ENCODE measurements at places on chromosomes 13 and 19. TPM values are rescaled to one million over a fixed set of nuclear protein-coding genes. Genes with fewer than 3 reads are reported as not detected.
A peak's percentile ranks its signal among the peaks of the same experiment; 100 is the strongest.

APOC4 gene
- total RNA-seq, result not detected

KLK14 gene
- total RNA-seq, result 0.20 TPM

LYPD3 gene
- 1.0 TPM for total RNA-seq

ADGRE2 gene
- 0.73 TPM for total RNA-seq

ITGBL1 gene
- total RNA-seq, result not detected

IRGC gene
- not detected for total RNA-seq

GRCh38 chr13:99327126-99327525 lies 19.9 kb upstream of the GPR183 start:
- peaks cover 59% of the 10 kb centered on the region for H3K4me1 ChIP-seq
- H3K27me3 ChIP-seq, result no peaks in the 10 kb centered on the region
- peaks cover 64% of the 10 kb centered on the region for H3K36me3 ChIP-seq
- DNase-seq, result no peak
- no peak overlapping the region for H3K4me3 ChIP-seq

- no peak overlapping the region for H3K4me3 ChIP-seq
- H3K27me3 ChIP-seq, result no peaks in the 10 kb centered on the region
- no peak for DNase-seq
- H3K36me3 ChIP-seq, result peaks cover 52% of the 10 kb centered on the region
- no peaks in the 10 kb centered on the region for H3K4me1 ChIP-seq
- no peak overlapping the region for H3K27ac ChIP-seq
These were observed 11.1 kb upstream of the EPHX3 start for GRCh38 chr19:15243236-15243957.

- no peaks in the 10 kb centered on the region for H3K27me3 ChIP-seq
- H3K4me1 ChIP-seq, result peaks cover 56% of the 10 kb centered on the region
- H3K27ac ChIP-seq, result peak overlapping the region; percentile 71
These were observed 5.2 kb downstream of the HSH2D start for GRCh38 chr19:16148443-16149229.

- no peak for DNase-seq
- no peak overlapping the region for H3K27ac ChIP-seq
- no peak overlapping the region for H3K4me3 ChIP-seq
These were observed 664.2 kb upstream of the SLC10A2 start for GRCh38 chr13:103730407-103730806.

DNA sequence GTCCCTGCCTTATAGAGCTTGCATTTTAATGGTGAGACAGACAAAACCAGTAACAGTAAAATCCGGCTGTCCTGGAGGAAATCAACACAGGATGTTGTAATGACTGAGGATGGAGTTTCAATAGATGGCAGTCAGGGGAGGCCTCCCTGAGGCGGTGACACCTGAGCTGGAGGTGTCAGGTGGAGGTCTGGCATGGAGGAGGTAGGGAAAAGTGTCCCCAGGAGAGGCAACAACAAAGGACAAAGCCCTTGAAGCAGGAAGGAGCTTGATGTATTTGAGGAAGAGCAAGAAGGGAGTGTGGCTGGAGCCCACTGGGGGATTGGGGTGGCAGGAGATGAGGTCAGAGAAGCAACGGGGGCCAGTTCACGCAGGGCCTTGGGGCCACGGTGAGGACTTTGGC lies 7.8 kb downstream of the GRIN2D start:
- H3K4me1 ChIP-seq, result peaks cover 49% of the 10 kb centered on the region
- H3K27me3 ChIP-seq, result peaks cover 20% of the 10 kb centered on the region
- no peak for DNase-seq
- no peak overlapping the region for H3K27ac ChIP-seq

DNA sequence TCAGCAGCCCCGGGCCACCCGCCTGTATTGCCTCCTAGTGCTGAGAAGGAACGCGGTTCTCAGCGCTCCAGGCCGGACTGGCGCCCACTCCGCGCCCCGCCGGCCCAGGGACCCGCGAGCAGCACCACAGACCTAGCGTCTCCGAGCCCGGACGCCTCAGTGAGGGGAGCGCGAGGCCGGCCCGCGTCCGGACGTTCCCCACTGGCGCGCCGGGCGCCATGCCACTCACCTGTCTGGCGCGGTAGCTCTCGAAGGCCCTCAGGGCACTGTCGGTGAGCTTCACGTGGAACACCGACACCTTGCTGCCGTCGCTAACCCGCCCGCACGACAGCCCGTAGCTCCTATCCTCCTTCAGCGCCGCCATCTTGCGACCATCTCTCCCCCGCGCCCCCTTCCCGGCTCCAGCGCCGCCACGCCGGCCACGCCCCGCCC lies at the start of gene ELL:
TSS of gene ELL (minus strand) at position 379 of the 432 bp plus-strand sequence. CDS start at position 364, 15 bp downstream.
- no peak for DNase-seq
- H3K4me1 ChIP-seq, result peaks cover 21% of the 10 kb centered on the region
- no peaks in the 10 kb centered on the region for H3K27me3 ChIP-seq
- H3K4me3 ChIP-seq, result peak within 1 kb of the TSS; percentile 93

- no peak within 1 kb of the TSS for H3K27ac ChIP-seq
- DNase-seq, result no peak
- no peaks in the 10 kb centered on the region for H3K4me1 ChIP-seq
- H3K27me3 ChIP-seq, result peaks cover 49% of the 10 kb centered on the region
These were observed at the start of gene CACNA1A for GRCh38 chr19:13506471-13506820. CACNA1A (minus strand) TSS chr19:13506479; CDS start chr19:13506224, 255 bp downstream.

- H3K27ac ChIP-seq, result no peak overlapping the region
- H3K4me1 ChIP-seq, result peaks cover 4% of the 10 kb centered on the region
- DNase-seq, result no peak
- H3K36me3 ChIP-seq, result peaks cover 2% of the 10 kb centered on the region
- peaks cover 17% of the 10 kb centered on the region for H3K27me3 ChIP-seq
- H3K4me3 ChIP-seq, result no peak overlapping the region
These were observed 73.9 kb upstream of the FNDC3A start for GRCh38 chr13:48901781-48902180.

- no peak overlapping the region for H3K4me3 ChIP-seq
- H3K27ac ChIP-seq, result no peak overlapping the region
- no peak for DNase-seq
- no peaks in the 10 kb centered on the region for H3K36me3 ChIP-seq
- no peaks in the 10 kb centered on the region for H3K4me1 ChIP-seq
These were observed 11.4 kb downstream of the NFIX start for GRCh38 chr19:13006431-13007281.

- H3K36me3 ChIP-seq, result no peaks in the 10 kb centered on the region
- H3K4me1 ChIP-seq, result no peaks in the 10 kb centered on the region
- H3K4me3 ChIP-seq, result no peak overlapping the region
- H3K27me3 ChIP-seq, result no peaks in the 10 kb centered on the region
These were observed 14.9 kb downstream of the KLHL26 start for GRCh38 chr19:18651733-18652132.

DNA sequence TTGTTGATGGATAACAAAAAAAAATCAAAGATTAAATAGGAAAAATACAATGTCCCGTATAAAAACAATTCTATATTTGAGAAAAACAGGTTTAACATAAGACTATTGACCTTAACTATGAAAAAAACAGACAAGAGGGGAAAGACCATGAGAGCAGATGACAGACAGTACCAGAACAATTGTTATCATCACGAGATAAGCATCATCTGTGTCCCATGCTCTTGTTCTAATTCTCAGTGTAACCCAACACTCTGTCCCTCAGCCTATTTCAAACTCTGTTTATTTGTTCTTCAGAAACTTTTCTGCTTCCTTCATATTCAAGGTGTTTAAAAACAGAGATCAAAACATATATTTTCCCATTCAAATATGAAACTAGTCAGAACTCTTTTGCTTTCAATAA lies 216.4 kb downstream of the PCDH9 start:
- H3K4me3 ChIP-seq, result no peak overlapping the region
- H3K27ac ChIP-seq, result no peak overlapping the region
- DNase-seq, result no peak
- no peaks in the 10 kb centered on the region for H3K36me3 ChIP-seq
- H3K27me3 ChIP-seq, result no peaks in the 10 kb centered on the region
- no peaks in the 10 kb centered on the region for H3K4me1 ChIP-seq

DNA sequence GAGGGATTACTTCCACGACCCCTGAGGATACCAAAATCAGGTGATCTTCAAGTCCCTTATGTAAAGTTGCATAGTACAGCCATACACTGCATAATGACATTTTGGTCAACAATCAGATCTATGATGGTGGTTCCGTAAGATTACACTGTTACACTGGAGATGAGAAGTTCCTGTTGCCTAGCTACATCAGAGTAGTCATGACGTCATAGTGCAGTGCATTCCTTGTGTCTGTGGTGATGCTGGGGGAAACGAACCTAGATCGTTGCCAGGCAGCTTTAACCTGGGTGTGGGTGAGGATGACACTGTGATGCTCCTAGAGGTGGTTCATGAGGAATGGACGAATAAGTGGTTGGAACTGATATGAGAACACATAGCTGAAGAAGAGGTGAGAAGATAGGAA lies 9.1 kb downstream of the ZNF610 start:
- no peaks in the 10 kb centered on the region for H3K4me1 ChIP-seq
- no peaks in the 10 kb centered on the region for H3K27me3 ChIP-seq
- H3K27ac ChIP-seq, result no peak overlapping the region
- H3K36me3 ChIP-seq, result peaks cover 15% of the 10 kb centered on the region
- DNase-seq, result no peak

GRCh38 chr19:39199025-39199424 lies 2.3 kb downstream of the NCCRP1 start:
- H3K4me1 ChIP-seq, result peaks cover 8% of the 10 kb centered on the region
- no peak for DNase-seq
- H3K27ac ChIP-seq, result no peak overlapping the region

DNA sequence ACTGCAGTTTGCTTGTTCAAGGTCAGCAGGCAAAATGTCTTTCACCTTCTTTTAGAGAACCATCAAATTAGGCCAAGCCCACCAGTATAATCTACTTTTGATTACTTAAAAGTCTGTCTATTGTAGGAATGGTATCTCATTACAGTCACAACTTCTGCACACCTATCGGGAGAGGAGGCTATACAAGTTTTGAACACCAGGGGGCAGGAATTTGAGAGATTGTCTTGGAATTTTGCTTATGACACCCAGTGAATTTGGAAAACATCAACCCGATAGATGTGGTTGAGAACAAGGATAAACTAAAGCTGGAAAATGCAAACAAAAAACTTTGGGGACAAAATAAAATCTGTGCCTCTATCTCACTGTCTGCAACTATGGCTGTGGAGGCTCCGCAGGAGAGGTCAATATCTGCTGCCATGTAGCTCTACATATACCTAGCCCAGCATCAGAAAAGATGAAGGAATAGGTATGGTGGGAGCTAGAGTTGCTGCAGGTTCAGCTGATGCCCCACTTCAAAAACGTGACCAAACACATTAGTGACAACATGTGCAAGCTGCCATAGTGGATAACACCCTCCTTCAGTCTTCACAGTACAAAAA lies 1299.2 kb upstream of the SPRY2 start:
- H3K36me3 ChIP-seq, result no peaks in the 10 kb centered on the region
- DNase-seq, result no peak
- no peaks in the 10 kb centered on the region for H3K27me3 ChIP-seq
- no peak overlapping the region for H3K27ac ChIP-seq
- no peaks in the 10 kb centered on the region for H3K4me1 ChIP-seq
- H3K4me3 ChIP-seq, result no peak overlapping the region

DNA sequence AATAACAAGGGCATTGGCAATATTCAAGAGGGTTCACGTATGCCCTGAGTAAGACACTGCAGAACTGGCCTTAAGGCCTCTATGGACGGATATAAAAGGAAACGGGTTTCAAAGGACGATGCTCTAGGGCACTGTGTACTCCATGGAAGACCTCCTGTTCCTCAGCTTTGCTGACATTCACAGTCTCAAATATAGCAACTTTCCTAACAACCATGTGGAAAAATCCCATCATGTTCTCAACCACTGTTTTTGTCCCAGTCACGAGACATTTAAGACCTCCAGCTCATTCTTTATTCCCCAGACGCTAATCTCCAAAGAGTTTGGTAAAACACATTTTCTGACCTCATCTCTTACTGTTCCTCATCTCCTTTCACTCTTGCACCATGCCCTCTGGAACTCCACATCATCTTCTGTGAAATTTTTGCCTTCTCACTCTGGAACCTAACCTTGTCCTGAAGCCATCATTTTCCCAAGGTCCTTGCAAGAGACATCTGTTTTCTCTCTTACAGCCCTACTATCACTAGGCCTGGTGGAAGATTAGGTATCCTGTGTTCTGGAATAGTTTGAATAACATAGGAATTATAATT lies 37.6 kb downstream of the SPRY2 start:
- no peaks in the 10 kb centered on the region for H3K4me1 ChIP-seq
- H3K36me3 ChIP-seq, result no peaks in the 10 kb centered on the region
- no peak overlapping the region for H3K27ac ChIP-seq
- no peak overlapping the region for H3K4me3 ChIP-seq
- H3K27me3 ChIP-seq, result no peaks in the 10 kb centered on the region

GRCh38 chr13:31008400-31009115 lies 76.1 kb downstream of the TEX26 start:
- H3K27ac ChIP-seq, result no peak overlapping the region
- DNase-seq, result no peak
- peaks cover 38% of the 10 kb centered on the region for H3K27me3 ChIP-seq
- H3K4me3 ChIP-seq, result no peak overlapping the region
- H3K36me3 ChIP-seq, result no peaks in the 10 kb centered on the region

- no peaks in the 10 kb centered on the region for H3K27me3 ChIP-seq
- H3K4me3 ChIP-seq, result no peak overlapping the region
- DNase-seq, result no peak
- no peaks in the 10 kb centered on the region for H3K4me1 ChIP-seq
- no peaks in the 10 kb centered on the region for H3K36me3 ChIP-seq
These were observed 103.6 kb upstream of the MYCBP2 start for GRCh38 chr13:77430377-77430951.

GRCh38 chr13:106533943-106534638 lies 1.4 kb downstream of the EFNB2 start:
- peak; percentile 20 for DNase-seq
- H3K27me3 ChIP-seq, result peaks cover 42% of the 10 kb centered on the region
- H3K4me3 ChIP-seq, result peak overlapping the region; percentile 32
- no peak overlapping the region for H3K27ac ChIP-seq
- peaks cover 19% of the 10 kb centered on the region for H3K4me1 ChIP-seq
